ENCODE measurements at places on chromosomes 4 and X.

DNA sequence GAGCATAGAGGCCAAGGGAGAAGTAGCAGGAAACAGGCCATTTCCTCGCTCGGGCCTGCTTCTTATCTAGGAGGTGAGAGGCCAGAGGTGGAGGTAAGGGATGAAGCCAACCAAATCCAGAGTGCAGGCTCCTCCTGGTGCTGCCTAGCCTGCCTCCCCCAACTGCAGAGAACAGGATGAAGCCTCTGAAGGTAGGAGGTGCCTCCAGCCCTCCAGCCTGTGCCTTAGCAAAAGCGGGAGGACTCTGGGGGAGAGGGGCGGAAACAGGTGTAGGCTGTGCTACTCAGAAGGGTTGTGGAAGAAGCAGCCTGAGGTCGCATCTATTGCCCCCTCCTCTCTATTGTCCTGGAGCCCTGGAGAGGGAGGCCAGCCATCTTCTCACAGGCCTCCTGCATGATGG lies 2.9 kb upstream of the MTM1 start:
- no peak for DNase-seq

DNA sequence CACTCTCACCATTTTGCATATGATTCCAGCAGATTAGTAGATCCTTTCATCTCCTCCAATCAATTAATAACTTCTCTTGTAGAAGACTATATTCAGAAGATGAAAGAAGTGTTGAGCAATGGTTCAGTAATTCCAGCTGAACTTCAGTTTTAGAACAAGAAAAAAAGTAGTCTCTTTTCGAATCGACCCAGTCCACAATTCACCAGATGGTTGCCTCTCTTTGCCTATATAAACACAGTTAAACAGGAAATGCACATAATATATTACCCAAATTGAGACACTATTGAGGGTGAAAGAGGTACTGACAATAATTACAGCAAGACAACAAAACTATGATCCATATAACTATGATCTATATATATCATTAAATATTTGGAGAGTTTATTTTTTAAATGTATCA lies 16.8 kb upstream of the FAM241A start:
- DNase-seq = no peak

DNA sequence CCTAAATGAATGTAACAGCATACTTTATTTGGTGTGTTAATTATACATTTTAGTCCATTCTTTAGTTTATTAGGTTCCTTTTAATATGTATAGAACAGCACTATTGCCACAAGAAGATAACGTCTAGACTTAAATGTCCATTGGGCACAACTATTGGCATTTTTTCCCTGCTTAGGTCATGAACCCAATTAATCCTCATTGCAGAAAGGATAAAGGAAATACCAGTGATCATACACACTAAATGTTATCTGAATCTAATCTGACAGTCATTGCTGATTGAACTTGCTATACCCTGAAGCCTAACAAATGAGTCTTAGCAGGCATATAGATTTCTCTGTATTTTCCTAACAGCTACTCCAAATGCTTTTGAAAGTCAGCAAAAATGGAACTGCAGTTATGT lies 2250.0 kb upstream of the AGA start:
- DNase-seq = no peak

- no peak for DNase-seq
These were observed 632.0 kb downstream of the IQCM start for GRCh38 chr4:149183638-149184037.

DNA sequence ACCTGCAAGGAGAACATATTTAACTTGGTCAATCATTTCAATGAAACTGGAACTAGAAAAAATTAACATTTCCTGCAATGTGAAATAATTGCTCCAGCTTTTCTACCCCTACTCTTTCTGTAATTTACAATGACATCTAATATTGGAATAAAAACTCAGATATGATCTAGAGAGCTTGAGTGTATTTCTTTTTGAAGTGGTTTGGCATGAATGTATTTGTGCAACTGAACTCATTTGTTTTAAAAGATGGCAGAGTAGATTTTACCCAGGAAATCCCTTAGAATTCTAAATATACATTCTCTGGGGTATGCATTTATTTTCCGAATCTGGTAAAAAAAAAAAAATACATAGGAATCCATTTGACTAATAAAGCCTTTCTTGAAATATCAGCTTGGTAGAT lies 21.5 kb upstream of the GATB start:
- DNase-seq = no peak

GRCh38 chrX:38848671-38849455 lies 47.6 kb downstream of the MID1IP1 start:
- DNase-seq = no peak

GRCh38 chrX:5397409-5397808 lies 831.3 kb downstream of the NLGN4X start:
- DNase-seq = no peak
